T-helper 2 cell (primary cell): ENCODE measurements at places on chromosomes 1 and 21.

DNA sequence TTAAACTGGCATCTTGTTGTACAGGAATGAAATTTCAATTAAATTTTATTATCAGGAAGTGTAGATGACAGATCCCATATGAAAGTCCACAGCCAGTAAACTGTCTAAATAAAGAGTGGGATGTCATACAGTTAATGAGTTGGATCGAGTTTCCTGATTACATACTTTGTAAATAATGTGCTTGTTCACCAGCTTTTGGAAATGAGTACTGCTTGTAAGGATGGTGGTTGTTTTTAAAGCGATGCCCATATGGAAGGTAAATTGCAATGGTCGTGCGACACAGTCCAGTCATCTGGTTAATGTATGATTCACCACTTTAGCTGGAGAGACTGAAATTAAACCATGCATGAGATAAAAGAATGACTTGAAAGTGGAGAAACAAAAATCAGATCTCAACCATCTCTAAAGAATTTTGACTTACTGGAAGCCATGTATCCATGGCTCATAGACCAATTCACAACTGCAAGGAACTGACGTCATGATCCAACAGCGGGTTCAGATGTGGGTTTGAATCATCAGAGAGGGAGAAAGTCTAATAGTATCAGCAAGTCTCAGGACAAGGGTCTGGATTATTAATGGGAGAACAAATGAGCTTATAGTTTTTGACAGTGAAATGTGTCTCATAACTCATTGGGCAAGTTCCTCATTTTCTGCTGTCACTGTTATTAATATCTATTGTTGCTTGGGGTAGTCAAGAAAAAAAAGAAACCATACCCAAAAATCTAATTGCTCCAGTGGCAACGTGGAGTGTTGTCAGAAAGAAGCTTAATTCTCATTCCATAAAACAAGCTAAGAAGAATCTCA, 49.0 kb downstream of the MAP10 start:
- no peak for DNase-seq

DNA sequence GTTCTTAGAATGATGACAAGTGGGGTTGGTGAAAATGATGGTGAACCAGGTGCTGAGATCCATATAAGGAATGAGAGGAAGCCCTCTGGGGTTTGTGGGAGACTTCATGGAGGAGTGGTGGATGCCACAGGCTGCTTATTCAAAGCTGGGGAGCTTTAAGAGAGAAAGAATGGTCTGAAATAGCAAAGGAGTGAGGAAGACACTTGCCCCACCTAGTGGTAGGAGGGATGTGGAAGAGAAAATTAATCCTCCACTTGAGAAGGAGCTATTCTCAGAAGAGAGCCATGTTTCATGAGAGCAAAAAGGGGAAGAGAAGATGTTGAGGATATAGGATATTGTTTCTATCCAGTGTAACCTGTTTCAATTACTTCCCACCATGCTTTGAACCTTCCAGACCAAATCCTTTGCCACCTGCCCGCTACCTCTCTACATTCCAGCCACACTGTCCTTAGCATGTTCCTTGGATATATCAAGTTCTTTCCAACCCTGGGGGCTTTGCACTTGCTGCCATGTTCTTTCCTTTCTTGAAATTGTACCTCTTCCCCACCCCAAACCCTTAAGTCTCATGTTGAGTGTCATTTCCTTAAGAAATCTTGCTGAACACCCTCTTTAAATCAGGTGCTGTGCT, 19.6 kb upstream of the ZNF648 start:
- DNase-seq, result peak; percentile 59

DNA sequence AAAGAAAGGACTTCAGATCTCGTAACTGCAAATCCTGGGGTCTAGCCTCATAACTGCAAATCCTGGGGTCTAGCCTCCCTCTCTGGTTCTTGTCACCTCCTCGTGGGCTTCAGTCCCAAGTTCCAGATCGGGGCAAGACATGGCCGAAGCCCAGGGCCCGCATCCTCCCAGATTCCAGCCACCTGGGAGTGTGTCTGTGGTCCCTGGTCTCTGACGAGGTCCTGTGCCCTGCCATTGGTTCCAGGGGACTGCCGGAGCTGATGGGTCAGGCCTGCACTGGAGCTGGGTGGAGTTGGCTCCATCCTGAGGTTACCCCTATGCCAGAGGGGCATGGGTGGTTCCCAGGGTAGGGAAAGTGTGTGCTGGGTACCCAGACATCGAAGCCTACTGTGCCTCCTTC, 17.7 kb upstream of the C1orf174 start:
- no peak for DNase-seq

DNA sequence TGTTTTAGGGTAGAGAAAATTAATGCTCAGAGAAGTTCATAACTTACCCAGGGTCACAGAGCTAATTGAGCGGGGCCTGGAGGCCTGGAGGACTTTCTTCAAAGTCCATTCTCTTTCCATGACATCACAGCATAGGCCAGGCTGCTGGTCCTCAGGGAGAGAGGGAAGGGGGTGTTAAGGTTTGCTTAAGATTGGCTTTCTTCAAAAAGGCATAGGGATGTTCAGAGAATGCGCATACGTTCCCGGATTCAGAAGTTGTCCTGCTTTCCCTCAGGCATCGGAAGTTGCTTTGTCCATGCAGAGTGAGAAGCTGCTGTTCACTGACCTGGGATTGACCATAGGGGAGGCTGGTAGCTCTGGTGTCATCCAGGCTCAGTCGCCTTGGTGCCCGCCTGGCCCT, 25.0 kb downstream of the RASSF5 start:
- DNase-seq, result no peak

DNA sequence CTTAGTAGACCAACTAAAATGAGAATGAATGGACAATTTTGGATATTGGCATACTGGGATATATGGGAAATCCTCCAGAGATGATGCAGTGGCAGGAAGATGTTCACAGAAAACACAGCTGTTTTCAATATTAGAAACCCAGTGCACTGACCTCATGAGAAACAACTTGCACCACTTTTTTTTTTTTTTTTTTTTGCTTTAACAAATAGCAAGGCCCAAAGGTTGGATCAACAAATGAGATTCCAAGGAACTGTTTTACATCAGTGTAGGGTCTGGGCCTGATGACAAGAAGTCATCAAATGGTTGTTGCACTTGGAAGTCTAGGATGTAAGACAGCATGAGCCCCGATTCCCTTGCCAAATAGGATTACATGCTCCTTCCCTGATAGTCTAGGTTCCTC, 110.7 kb downstream of the SLC25A24 start:
- DNase-seq, result no peak

DNA sequence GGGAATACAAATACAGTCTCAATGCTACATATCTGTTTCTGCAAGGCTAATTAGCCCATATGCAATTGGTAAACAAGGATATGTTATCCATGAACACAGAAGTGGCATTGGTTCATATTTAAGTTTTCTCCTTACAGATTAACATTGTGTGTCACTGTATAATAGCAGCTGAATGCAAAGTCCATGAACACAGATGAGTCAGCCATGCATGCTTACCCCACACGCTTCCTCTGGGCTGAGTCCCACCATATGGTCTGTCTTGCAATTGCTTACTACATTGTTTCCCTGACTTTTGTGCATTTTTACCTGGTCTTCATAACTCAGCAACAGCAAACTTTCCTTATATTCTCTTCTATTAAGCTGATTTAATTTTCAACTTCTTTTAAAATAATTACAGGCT, 41.5 kb upstream of the TSNAX start:
- no peak for DNase-seq

- peak; percentile 9 for DNase-seq
Measured at GRCh38 chr1:217482356-217483102, 148.4 kb downstream of the GPATCH2 start.

- DNase-seq, result no peak
Measured at GRCh38 chr1:93196591-93196990, 16.1 kb downstream of the CCDC18 start.

GRCh38 chr1:208192995-208193394, 51.2 kb downstream of the PLXNA2 start:
- DNase-seq, result no peak

DNA sequence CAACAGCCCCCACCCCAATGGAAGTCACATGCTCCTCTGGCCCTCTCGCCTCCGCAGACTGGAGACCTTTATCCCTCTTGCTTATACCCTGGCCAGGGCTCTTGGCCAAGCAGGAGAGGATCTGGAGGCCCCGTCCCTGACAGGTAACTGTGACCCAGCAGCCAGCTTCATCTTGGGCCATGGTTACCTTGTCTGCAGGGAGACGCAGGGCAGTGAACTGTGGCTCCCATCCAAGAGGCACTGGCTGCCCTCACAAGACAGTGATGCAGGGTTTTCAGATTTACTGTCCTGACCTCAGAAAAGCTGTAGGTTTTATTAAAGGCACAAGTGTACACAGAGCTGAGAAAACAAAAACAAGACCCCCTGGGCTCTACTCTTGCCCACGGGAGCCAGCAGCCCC, 96.7 kb upstream of the KLHDC7A start:
- no peak for DNase-seq

DNA sequence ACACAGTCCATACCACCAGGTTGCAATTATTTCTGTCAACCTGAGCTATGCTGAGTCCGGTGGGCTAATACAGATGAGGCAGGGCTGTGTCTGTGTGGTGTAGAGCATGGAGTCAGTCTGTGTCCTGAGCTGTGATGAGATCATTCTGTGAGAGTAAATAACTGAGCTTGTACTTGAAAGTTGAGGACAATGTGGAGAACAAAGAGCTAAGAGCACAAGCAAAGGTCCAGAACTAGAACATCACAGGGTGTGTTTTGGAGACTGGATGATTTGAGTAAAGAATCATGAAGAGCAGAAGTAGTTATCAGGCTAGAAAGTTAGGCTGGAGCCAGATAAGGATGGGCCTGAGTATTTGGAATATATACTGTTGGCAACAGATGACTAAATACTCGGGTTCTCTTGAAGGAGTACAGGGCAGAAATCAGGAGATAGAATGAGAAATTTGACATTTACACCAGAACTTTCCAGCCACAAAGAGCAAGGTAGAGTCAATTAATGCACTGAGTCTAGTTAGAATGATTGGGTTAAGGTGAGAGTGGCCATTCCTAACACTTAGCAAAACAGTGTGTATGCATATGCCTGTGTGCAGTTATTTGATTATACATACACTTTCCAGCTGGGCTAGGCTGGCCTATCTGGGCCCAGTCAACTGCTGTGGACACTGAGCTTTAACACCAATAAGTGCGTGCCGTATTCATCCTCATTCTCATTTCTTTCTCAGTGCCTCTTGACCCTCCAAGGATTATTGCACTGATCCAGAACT, 48.8 kb downstream of the LEPR start:
- DNase-seq, result no peak

GRCh38 chr1:162666006-162666645, 33.9 kb downstream of the DDR2 start:
- no peak for DNase-seq

- DNase-seq, result no peak
Measured at GRCh38 chr1:39385067-39385988, 106.1 kb upstream of the BMP8A start.

DNA sequence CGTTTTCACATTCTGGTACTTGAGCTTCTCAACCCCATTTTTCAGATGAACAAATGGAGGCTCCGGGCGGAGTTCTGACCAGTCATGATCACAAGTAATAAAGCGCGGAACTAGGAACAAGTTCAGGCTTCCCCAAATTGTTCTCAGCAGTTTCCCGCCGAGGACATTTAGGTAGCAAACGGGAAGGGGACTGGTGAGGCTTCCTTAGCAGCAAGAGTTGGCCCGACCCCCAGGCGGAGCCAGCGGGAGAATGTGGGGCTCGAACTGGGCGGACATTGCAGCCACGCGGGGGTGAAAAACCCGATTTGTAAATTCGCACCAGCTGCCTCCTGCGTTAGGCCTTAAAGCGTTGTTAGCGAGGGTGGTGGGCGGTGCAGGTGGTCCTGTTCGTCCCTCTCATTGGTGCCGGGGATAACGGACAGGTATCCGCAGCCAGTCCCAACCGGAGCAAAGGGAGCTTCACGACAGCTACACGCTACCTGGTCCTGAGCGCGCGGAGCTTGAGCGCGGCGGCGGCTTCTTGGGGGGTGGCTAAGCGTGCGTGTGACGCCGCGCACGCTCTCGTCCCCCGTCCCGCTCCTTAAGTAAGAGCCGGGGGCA, 15.3 kb downstream of the SEMA6C start:
- peak; percentile 67 for DNase-seq

- DNase-seq, result peak; percentile 73
Measured at GRCh38 chr1:92315766-92316599, 17.1 kb downstream of the RPAP2 start.

- DNase-seq, result peak; percentile 79
Measured at GRCh38 chr21:45802956-45803617, 159.6 kb downstream of the PCBP3 start.

DNA sequence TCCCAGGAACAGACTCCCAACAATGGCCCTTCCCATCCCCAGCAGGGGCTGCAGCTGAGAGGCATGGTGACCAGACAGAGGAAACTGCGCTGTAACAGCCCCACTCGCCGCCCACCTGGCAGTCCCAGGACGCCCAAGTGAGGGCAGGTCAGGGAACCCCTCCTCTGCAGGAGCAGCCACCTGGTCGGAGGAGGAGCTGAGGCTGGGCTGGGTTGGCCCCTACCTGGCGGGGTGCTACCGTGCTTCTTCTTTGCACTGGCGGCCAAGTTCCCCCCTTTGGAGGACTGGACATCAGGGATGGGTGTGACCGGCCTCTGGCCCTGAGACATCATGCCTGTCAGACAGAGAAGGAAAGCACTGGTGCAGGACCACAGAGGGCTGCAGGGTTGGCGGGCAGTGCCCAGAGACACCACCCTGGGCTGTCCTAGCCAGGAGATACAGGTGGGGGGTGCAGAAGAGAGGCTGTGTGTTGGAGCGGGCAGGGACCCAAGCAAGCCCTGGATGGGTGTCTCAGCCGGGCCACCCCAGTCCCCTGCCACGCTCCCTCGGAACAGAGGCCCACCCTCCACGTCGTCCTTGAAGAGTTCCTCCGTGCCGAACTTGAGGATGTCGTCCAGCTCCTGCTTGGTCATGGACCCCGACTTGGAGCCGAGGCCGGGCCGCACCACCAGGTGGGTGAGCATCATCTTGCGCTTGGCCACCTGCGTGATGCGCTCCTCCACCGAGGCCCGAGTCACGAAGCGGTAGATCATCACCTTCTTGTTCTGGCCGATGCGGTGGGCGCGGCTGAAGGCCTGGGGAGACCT, 51.6 kb downstream of the CHD5 start:
- no peak for DNase-seq

DNA sequence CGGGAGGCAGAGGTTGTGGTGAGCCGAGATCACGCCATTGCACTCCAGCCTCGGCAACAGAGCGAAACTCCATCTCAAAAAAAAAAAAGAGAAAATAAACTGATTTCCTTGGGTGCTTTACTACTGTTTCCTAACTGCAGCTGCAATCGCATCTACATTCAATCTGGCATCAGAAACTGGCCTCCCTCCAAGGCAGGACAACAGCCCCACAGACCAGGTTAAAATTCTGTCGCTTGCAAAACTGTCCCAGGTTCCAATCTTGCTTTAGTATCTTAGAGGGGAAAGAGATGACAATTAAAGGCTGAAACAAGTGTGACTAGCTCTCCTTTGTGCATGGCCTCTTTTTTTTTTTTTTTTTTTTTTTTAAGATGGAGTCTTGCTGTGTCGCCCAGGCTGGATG, 32.4 kb upstream of the SLC25A33 start:
- no peak for DNase-seq

DNA sequence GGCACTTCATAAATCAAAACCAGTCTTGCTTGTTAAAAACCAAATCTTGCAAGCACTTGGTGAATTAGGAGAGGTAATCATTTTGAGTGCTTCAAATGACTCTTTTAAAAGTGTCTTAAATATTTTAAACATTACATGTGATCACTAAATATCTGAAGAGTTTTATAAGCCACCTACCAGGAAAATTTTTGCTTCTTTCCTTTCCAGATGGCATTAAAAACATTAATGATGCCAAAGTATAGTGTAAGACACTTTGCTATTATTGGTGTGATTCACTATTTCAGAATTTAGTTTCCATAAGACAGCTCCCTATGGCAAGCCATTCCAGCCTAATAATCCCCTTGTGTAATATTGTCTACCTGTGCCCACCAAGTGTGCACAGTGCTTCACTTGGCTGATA, 548.8 kb upstream of the ADAMTS5 start:
- DNase-seq, result no peak
